ENCODE measurements at places on chromosomes 7 and 10.

DNA sequence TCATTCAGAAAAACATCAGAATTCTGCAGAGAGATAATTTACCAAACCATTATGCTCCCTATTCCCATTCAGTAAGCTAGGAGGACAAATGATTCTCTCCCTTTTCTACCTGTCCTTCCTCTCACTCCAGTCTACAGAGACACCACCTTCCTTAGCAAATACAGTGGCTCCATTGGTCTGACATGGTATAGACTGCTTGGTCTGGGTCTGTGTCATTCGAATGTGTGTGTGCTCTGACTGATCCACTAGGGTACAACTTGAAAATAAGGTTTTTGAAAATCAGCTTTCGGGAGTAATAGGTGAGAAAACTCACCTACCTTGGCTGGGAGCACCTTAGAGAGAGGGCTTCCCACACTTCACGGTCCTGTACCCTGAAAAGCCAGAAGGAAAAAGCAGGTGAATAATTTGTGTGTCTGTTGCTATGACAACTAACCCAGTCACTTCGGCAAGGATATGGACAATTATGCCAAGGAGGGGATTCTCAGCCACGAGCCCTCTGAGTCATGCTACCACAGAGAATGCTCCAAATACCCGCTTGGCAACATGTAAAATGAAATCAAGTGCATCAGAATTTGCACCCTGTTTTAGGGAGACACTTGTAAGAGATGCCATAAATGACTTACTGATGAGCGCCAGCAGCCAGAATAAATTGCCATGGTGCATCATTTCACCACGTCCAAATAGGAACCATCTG, 114.5 kb upstream of the PRKCQ start:
- no peak for DNase-seq

- DNase-seq, result no peak
These were observed 204.7 kb downstream of the SEMA3D start for GRCh38 chr7:84982199-84982598.

DNA sequence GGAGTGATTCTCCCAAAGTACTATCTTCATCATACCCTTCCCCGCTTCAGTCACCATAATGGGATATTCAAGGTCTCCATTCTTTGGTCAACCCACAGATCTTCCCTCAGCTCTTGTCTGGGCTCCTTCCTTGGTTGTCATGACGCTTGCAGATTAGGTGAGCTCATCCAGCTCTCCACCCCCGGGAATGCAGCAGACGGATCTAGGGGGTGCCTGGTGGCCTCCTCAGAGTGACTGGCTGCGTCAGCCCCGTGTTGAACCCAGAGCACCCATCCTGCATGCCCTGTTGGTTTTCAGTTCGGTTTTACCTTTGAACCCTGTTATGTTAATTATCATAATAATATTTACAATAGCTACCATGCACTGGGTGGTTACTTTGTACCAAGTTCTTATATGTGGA, 6.4 kb downstream of the NEURL1 start:
- DNase-seq, result no peak

DNA sequence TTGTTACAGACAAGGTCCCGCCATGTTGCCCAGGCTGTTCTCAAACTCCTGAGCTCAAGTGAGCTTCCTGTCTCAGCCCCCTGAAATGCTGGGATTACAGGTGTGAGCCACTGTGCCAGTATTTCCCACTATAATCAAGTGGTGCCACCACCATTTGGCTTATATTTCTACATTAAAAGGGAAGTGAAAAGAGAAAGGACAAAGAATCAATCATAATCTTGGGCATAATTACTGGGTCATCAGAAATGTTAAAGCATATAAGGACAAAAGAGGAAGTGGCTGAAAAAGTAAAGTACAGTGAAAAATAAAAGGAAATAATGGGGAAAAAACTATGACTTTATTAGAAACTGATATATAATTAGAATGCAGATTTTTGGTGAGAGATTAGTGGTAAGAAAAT, 25.7 kb upstream of the ENTPD1 start:
- no peak for DNase-seq

DNA sequence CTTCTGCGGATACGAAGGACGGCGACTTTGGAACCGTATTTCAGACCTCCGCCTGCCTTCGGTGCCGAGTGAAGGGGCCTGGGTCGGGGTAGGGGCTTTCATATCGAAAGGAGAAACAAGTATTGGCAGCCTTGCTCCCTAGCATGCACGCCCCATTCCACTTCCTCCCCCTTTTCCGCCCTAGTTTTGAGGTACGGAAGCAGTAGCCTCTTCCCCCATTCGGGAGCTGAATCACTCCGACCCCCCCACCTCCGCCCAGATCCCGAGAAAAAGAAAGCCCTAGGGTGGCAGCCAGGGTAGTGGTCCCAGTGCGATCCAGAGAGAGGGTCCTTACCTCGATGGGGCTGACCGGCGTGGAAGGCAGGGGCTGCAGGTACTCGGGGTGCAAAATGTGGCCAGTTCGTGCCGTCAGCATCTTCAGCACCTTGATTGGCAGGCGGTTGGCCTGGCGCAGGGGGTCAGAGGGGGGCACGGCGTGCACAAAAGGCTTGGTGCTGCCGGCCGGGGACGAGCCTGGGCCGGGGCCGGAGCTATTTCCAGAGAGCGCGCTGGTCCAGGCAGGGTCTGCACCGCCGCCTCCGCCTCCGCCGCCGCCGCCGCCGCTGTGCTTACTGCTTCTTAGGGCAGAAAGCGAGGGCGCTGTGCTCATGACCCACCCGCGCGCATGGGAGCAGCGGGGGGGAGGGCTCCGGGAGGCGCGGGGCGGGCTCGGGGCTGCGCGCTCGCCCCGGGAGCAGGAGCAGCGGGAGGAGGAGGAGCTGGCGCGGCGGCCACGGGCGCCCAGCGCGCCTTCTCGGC, 594 bp downstream of the ZNF503 start:
- no peak for DNase-seq

- DNase-seq, result no peak
These were observed 452.0 kb downstream of the LRMDA start for GRCh38 chr10:75883081-75884072.

DNA sequence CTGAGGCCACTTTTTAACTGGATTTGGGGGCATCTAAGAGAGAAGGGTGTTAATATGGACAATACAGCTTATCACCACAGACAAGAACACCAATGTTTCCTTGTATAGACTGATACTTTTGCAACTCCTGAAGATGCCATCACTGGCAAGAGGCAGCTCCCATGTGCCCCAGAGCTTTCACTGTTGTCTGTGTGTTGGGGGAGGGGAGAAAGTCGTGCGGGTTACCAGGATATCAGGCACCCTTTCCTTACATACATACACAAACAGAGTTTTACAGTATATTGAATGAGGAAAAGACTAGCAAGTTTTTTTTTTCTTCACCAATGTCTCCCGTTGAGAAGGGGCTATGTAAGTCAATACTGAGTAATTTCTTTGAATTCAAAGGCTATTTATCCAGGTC, 4.1 kb upstream of the DLX6 start:
- no peak for DNase-seq

Measured in stimulated activated CD8-positive, alpha-beta memory T cell treated with anti-CD3 and anti-CD28 coated beads, Interleukin-2, amount 100 ng/mL, for 1 hour (primary cell).